ENCODE measurements at places on chromosomes 5 and 9.

- DNase-seq = peak; percentile 45
These were observed 1378.7 kb upstream of the C9orf72 start for GRCh38 chr9:28951945-28952344.

DNA sequence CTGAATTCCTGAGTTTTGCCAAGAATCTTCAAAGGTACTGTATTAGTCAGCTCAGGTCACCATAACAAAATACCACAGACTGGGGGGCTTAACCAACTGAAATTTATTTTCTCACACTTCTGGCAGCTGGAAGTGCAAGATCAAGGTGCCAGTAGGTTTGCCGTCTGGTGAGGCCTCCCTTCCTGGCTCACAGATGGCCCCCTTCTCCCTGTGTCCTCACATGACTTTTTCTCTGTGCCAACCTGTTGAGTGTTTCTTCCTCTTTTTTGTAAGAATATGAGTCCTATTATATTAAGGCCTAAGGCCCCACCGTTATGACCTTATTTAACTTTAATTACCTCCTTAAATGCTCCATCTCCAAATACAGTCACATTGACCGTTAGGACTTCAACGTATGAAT, 156.1 kb upstream of the KIF2A start:
- DNase-seq = peak; percentile 28

DNA sequence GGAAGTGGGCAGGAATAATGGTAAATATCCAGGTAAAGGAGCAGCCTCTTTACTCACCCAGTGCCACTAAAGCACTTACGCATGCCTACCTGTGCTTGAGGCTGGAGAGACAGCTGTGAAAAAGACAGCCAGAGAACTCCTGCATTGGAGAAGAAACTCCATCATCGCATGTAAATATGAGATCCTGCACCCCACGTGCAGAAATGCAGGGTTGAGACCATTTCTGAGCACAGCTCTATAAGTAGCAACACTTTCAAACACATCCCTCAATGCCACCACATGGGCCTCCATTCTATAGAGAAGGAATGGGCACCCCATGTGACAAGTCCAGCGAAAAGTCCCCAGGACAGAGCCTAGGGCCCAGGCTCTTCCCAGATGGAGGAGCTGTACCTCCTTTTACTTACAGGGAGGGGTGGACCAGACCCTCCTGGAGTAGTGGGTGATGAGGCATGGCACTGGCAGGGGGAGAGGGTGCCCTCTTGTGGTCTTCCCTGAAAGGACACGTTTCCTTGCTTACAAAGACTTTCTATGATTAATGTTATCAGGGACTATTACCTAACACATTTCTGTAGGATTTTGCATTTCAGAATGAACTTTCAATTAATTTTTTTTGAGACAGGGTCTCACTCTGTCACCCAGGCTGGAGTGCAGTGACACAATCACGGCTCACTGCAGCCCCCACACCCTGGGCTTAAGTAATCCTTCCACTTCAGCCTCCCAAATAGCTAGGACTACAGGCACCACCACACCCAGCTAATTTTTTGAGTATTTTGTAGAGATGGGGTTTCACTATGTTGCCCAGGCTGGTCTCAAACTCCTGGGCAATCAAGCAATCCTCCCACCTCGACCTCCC, 55.3 kb upstream of the IL17B start:
- peak; percentile 81 for DNase-seq

DNA sequence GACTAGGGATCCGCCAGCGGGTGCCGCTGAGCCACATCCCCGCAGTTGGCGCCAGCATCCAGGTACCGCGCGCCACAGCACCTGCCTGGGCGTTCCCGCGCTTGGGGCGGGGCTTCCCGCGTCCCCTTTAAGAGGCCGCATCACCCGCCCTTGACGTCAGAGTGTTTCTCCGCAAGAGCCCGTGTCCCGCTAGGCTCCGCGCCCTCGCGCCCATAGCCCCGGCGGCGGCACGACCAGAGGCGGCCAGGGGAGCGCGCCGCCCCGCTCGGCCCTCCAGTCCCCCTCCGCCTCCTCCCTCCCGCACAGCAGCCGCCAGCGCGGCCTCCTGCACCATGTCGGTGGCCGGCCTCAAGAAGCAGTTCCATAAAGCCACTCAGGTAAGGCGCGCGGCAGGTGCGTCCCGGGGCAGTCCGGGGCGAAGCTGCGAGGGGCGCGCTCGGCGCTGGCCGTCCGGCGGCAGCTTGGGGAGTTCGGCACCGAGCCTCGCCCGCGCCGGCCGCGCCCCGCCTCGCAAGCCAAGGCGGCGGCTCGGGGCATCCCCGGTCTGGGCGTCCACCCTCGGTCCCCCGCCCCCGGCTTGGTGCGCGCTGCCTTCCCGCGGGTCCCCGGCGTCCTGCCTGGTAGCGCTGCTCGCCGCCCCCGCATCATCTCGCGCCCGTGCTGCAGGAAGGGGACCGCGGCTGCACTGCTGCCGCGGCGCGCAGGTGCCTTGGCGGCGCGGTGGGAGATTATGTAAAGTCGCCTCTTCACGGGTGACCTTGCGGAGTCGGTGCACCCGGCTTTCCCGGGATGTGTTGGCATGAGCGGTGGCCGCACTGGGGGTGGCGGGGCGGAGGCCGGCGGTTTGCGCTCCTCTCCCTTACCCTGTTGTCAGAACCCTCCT, at the start of gene SH3GL2:
TSS of gene SH3GL2 (plus strand) at position 156 of the 883 bp plus-strand sequence.
- no peak for DNase-seq

DNA sequence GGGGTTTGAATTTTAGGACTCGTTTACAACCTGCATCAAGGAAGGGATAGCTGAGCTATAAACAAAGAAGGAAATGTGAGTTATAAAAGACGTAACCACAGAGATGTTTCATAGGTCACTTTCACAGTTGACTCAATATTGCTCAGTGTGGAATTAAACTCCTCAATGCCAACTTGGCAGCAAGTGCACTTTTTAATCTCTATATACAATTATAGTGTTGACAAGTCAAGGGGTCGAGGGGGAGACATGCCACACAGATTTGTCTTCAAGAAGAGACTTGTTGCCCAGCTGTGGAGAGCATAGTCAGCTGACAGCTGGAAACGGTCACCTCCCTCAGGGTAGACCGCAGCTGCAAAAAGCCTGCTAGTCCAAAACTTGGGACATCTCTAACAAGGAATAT, 163.4 kb upstream of the DMAC1 start:
- no peak for DNase-seq

GRCh38 chr9:80797101-80797829, 892.1 kb downstream of the TLE1 start:
- no peak for DNase-seq

DNA sequence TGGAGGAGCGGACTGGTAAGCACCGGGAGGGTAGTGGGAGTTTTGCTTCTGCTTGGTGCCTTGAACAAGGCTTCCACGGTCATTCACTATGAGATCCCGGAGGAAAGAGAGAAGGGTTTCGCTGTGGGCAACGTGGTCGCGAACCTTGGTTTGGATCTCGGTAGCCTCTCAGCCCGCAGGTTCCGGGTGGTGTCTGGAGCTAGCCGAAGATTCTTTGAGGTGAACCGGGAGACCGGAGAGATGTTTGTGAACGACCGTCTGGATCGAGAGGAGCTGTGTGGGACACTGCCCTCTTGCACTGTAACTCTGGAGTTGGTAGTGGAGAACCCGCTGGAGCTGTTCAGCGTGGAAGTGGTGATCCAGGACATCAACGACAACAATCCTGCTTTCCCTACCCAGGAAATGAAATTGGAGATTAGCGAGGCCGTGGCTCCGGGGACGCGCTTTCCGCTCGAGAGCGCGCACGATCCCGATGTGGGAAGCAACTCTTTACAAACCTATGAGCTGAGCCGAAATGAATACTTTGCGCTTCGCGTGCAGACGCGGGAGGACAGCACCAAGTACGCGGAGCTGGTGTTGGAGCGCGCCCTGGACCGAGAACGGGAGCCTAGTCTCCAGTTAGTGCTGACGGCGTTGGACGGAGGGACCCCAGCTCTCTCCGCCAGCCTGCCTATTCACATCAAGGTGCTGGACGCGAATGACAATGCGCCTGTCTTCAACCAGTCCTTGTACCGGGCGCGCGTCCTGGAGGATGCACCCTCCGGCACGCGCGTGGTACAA, 556 bp downstream of the PCDHGC3 start:
- no peak for DNase-seq

DNA sequence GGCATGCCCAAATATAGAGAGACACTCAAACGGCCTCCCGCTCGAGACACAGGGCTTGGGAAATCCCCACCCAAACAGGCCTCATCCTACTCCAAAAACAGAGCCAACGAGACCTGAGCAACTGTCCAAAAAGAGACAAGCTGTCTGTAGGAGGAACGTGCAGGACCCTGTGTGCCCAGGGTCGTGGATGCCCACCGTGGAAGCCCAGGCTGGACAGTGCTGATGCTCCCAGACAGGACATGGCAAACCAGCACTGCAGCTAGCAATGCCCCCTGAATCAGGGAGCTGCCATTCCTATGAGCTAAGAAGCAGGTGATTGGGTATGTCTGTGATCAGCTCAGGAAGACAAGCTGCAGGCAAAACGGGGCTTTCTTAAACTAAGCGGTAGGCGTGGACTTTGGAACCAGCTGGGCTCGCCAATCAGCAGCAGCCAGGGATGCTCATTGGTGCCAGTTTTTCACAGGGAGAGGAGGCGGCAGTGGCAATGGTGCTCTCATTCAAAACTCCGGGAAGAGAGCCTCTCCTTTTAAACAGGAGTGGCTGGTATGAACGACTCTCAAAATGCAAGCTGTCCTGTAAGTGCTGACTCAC, 113.1 kb upstream of the IRX2 start:
- DNase-seq = no peak
